RKO (cell line): ENCODE measurements at places on chromosomes 2 and 18.

- no peak for DNase-seq
These were observed 172.0 kb downstream of the NDUFA10 start for GRCh38 chr2:239853121-239853520.

DNA sequence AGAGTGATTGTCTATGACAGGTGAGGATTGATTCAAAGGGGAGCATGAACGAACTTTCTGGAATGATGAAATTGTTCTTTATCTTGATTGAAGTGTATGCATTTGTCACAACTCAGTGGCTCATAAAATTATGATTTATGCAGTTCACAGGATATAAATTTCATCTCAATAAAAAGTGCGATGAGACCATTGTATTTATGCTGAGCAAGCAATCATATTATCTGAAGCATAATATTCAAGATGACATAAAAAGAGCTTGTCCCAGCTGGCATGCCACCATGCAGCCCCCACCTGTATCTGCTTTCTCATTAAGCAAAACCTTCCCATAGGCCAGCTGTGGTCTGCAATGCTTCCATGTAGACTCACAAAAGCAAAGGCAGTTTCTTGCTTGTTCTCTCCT lies 49.6 kb upstream of the TEX51 start:
- DNase-seq: no peak

DNA sequence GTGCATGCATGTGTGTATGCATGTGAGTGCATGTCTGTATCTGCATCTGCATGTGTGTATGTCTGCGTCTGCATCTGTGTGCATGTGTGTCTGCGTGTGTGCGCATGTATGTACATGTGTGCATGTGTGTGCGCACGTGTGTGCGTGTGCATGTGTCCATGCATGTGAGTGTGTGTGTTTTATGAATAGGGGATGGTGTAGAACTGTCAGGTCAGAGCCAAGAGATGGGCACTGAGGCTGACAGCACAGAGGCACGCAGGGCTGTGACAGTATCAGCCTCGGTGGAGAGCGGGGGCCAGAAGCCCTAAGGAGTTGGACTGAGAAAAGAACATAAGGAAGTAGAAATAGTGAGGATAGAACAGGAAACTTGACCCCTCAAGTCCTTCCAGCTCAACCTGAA lies 494.0 kb upstream of the MYT1L start:
- DNase-seq: no peak

GRCh38 chr18:78914249-78914935 lies 65.2 kb upstream of the SALL3 start:
- DNase-seq: no peak

DNA sequence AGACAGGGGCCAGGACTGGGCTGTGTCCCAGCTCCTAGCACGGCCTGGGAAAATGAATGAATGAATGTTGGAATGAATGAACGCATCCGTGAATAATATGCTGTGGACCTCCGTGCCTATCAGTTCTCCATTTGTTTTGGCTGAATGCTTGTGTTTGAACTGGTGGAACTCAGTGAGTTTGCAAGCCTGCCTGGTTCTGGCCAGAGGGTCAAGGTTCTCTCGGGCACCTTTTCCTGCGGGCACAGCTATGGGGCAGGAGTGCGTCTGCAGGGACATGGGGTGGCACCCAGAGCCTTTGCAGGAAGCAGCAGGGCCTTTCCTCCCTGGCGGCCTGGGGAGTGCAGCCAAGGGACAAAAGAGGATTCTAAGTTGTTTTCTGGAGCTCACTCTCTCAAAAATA lies 17.6 kb upstream of the PDIA6 start:
- no peak for DNase-seq
